ENCODE measurements at places on chromosomes 13 and 19.

DNA sequence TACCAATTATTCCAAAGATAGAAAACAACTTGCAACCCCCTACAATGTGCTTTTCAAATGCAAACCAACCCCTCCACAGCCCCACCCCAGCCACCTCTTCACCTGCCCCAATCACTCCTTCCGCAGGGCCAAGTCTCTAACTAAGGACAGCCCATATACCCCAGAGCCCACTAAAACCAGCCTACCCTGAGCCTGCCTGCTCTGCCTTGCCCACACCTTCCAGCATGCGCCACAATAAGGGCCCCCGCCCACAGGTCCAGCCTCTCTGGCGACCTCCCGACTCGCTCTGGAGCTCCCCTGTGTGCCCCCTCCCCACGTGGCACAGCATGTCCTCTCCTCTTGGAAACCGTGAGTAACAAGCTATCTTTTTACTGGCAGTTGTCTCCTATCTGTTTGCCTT is 42.8 kb upstream of the MEDAG start:
- DNase-seq, result no peak

- DNase-seq, result no peak
These were observed 41.7 kb downstream of the RUBCNL start for GRCh38 chr13:46345398-46345797.

GRCh38 chr13:89490661-89491060 is 1819.5 kb downstream of the SLITRK5 start:
- DNase-seq, result no peak

DNA sequence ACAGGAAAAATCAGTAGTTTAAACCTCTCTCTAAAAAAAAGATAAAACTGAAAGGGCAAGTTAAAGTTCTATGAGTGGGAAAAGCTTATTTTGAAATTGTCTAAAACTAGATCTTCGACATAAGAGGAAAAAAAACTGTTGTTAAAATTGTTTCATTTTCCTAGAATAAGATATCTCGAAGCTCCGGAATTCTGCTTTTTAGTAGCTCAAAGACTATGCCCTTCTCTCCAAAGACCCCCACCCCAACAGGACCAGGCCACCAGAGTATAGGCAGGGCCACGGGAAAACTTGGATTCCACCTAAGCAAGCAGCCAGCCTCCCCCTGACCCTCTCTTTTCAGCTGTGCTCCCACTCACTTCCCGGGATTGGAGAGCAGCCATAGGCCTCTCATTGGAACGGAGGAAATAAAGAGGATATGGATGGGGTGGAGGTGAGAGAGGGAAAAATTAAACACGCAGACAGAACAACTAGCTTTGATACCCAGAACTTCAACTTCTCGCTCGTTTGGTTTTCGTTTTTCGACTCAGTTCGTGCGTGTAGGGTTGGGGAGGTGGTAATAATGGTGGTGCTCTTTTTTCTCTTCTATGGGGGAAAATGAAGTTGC is 3.0 kb downstream of the POU4F1 start:
- DNase-seq, result no peak

DNA sequence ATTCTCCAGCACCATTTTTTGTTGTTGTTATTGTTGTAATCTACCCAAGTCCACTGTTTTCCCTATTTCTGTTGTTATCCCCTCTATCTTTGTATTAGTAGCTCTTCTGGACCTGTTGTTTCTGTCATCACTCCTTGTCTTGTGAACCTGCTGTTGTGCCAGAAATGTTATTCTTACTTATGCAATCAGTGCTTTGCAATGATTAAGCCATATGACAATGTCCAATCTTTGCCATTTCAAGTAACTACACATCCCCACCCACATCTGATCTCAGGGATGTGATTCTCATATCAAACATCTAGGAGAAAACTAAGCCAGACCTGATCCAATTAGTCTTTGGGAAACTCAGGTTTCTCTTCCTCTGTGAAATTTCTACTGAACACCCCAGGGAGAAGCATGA is 472.6 kb upstream of the KLHL1 start:
- DNase-seq, result no peak

GRCh38 chr19:6069268-6069791 is 41.0 kb downstream of the RFX2 start:
- DNase-seq, result no peak

DNA sequence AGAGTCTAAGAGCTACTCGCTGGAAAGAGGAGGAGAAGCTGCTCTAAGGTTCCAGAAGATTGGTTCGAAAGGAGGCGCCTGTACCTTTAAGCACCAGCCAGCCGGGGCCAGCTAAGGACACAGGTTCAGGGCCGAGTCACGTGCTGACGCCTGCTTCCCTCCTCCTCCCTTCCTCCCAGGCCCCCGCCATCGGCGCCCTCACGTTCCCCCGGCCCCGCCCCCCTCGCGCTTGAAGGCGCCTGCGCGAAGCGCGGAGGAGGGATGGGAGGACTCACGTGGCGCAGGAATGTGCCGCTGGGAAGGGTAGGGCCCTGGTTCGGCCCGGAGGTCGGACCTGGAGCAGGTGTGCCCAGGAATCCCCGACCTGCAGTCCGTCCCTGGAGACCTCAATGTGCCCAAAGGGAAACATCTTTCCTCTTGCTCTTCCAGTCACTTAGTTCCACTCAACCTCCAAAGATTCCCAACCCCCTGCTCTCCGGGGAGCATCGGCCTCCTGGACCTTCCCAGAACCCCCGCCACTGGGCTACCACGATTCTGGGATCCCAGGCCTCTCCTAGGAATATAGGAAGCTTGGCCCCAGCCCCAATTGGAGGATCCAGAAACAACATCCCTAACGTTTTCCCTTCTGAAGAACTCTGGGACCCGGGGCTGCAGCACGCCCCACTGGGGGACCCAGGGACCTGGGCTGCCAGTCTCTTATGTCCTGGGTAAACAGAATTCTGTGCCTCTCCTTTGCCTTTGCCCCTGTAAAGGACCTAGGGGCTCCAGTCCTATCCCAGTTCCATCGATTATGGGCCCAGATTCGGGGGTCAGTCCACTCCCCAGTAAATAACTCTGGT is 2.5 kb downstream of the DBP start:
- DNase-seq, result peak; percentile 91

DNA sequence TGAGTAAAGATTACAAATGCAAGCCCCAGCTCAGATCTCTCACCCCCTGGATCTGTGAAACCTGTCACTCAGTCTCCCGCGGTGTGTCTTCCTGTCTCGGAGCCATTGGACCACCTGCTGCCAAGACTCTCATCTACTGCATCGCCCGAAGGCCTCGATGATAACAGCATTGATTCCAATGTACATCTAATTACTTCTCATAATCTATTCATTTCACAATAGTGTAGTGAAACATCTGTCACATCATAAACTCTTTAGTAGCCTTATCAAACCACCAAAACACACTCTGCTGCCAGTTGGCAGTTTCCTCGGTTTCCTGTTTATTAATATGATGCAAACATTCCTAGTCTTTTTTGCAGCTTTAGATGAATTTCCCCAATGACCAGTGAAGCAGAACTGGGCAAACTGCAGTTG is 220.3 kb downstream of the POU4F1 start:
- no peak for DNase-seq

DNA sequence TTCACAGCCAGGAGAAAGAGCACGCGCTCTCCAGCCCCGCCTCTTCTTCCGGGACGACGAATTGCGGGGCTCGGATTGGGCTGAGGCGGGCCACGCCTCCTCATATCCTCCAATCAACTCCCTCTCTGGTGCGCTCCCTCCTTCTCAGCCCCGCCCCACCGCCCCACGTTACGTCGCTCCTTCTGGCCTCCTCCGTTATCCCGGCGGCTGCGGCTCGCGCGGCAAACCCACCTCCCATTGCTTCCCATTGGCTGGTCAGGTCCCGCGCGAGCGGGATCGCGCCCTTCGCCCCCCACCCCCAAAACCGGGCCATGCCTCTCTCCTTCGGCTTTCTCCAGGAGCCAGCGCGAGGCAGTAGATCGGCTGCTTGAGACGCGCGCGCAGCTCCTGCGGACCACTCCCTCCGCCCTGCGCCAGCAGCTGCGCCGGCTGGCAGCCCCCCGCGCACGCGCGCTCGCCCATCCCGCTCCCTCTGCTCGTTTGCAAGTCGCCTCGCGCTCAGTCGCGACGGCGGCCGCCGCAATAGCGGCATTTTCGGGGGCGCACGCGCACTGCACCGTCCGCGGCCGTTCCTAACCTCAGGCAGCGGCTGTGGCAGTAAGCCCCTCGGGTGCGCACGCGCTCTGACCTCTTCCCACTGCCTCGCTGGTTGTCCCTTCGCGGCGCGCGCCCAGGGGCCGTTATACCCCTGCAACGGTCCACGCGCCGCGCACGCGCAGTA is 512 bp upstream of the ARHGAP35 start:
- DNase-seq, result peak; percentile 93

DNA sequence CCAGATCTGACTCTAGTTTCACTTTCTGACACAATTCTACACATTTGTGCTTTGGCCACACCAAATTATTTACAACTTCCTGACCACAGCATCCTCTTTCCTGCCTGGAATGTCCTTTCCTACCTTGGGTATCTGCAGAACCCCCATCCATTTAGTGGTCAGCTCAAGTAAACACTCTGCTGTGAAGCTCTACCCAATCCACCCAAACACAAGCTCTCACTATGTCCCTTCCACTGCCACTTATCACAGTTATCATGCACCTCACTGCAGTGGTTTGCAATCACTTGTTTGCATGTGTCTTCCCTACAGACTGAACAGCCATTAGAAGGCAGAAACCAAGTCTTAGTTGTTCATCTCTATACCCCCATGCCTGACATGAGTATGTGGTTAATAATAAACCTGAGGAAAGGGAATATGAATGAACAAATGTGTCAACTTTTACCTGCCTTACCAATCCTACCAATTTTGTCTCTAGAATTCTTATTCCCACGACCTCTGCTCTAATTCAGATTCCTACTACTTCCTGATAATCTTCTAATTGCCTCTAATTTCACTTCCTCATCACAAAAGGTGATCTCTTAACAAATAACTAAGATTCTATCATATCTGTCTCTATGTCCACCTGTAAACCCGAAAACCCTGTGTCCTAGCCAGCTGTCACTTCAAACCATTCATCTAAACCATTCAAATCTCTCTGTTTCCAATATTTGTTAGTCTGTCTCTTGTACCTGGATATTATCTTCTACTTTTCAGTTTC is 25.1 kb downstream of the LNX2 start:
- no peak for DNase-seq

- no peak for DNase-seq
These were observed 1.9 kb upstream of the SIGLEC5 start for GRCh38 chr19:51632126-51632525.

DNA sequence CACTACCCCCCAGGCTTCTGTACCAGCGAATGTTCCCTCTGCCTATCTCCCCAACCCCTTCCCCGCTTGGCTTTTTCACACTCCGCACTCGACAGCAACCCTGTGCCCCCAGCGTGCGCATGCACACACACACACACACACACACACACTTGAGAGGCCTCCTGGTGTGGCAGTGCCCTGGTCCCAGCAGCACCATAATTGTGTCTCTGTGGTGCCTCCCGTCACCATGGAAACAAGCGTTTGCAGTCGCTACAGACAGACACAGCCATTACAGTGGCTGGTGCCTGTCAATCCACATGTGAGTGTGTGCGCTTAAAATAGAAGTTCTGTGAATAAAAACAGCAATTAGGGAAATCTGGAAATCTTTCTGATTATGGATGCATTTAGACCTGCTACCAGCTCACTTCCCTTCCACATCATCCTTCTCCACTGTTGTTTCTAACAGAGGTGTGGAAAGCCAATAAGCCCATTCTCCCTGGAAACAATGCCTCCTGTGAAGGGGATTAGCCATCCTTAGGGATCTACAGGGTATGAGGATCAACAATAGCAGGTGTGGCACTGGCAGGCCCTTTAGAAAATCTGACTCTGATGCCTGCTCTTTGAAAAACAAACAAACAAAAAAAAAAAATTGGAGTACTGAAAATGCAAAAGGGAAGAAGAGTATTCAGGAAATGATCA is 146.3 kb downstream of the DCLK1 start:
- no peak for DNase-seq

DNA sequence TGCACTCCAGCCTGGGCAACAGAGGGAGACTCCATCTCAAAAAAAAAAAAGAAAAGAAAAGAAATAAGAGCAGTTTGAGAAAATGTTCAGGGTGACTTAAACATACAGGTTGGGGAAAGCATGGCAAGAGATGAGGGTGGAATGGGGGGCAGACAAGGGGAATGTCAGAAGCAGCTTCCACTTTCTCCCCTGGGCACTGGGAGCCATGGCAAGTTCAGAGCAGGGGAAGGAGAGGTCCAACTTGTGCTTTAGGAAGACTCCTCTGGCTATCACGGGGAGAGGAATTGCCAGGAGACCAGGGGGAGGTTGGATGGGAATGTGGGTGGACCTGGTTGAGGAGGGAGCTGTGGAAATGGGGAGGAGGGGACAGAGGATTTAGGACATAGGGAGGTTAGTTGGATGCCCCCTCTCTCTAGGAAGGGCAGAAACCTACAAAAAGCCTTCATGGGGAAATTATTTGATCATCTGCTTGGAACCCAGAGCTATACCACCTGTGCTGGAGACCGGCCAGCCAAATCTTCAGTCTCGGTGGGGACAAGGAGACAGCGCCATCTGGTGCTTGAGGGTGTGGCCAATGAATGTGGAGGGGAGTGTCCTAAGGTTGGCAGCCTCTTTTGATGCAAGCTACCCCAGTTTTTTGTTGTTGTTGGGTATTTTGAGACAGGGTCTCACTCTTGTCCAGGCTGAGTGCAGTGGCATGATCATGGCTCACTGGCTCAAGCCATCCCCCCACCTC is 7.3 kb upstream of the STRN4 start:
- DNase-seq, result no peak

DNA sequence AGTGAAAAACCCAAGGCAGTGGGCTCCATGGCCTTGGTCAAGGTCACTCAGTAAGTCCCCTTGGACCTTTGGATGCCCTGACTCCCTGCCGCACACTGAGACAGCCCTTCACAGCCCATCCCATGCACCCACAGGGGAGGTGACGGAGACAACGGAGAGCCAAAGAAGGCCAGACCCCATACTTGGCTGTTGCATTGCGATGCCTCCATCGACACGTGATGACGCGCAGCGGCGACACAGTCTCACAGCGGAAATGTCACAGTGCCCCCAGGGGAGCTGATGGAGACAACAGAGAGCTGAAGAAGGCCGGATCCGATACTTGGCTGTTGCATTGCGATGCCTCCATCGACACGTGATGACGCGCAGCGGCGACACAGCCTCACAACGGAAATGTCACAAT is 282.4 kb downstream of the TEX29 start:
- no peak for DNase-seq

GRCh38 chr19:31960474-31960873 is 384.9 kb upstream of the ZNF507 start:
- no peak for DNase-seq

- peak; percentile 5 for DNase-seq
These were observed 68.0 kb downstream of the MLLT1 start for GRCh38 chr19:6211632-6212402.
